ENCODE measurements at places on chromosomes 7 and 10. TPM values are rescaled to one million over a fixed set of nuclear protein-coding genes. Genes with fewer than 3 reads are reported as not detected.

The PON1 gene
- 0.51 TPM for polyA plus RNA-seq

The POMZP3 gene
- polyA plus RNA-seq, result 11.3 TPM

The WNT8B gene
- polyA plus RNA-seq, result not detected

The VSTM4 gene
- polyA plus RNA-seq, result 3.6 TPM

The IFIT1B gene
- 0.31 TPM for polyA plus RNA-seq

The SDK1 gene
- polyA plus RNA-seq, result 6.9 TPM

The OR2A5 gene
- polyA plus RNA-seq, result not detected

The GSTO2 gene
- 5.1 TPM for polyA plus RNA-seq

The OR2A1 gene
- polyA plus RNA-seq, result not detected

The TMEM140 gene
- 9.4 TPM for polyA plus RNA-seq

The NPSR1 gene
- not detected for polyA plus RNA-seq

The METTL2B gene
- 21.3 TPM for polyA plus RNA-seq

The MBL2 gene
- polyA plus RNA-seq, result not detected

The LRRC4 gene
- 2.9 TPM for polyA plus RNA-seq

The ZNF117 gene
- 5.4 TPM for polyA plus RNA-seq

The DDC gene
- polyA plus RNA-seq, result not detected

The FAM24B gene
- 0.94 TPM for polyA plus RNA-seq

The DNAJC12 gene
- polyA plus RNA-seq, result 6.6 TPM

The SPDYE9 gene
- polyA plus RNA-seq, result 1.1 TPM

The JCAD gene
- 17.2 TPM for polyA plus RNA-seq

The HOXA4 gene
- polyA plus RNA-seq, result 0.46 TPM

The CACNB2 gene
- 101 TPM for polyA plus RNA-seq

The OR6B1 gene
- polyA plus RNA-seq, result not detected

The UPK3B gene
- 0.42 TPM for polyA plus RNA-seq

The CDNF gene
- 1.4 TPM for polyA plus RNA-seq

The MYOZ1 gene
- 11.7 TPM for polyA plus RNA-seq

The BAZ1B gene
- polyA plus RNA-seq, result 19.7 TPM

The ACTR3C gene
- polyA plus RNA-seq, result 2.4 TPM

The KLHDC10 gene
- 7.9 TPM for polyA plus RNA-seq

The EPHA1 gene
- polyA plus RNA-seq, result 1.8 TPM

The PDGFA gene
- 7.7 TPM for polyA plus RNA-seq

The GHRHR gene
- polyA plus RNA-seq, result not detected

The SLC26A5 gene
- polyA plus RNA-seq, result 0.12 TPM

The RPEL1 gene
- not detected for polyA plus RNA-seq

The CYP3A4 gene
- not detected for polyA plus RNA-seq

The ERVW-1 gene
- polyA plus RNA-seq, result 1.2 TPM

The MMD2 gene
- not detected for polyA plus RNA-seq

The COMMD3 gene
- polyA plus RNA-seq, result 132 TPM

The CNPY1 gene
- not detected for polyA plus RNA-seq

The PDCD11 gene
- polyA plus RNA-seq, result 17.9 TPM

All from cardiac muscle cell (in vitro differentiated cells and primary cell).